ENCODE measurements at places on chromosomes 2 and 18.

DNA sequence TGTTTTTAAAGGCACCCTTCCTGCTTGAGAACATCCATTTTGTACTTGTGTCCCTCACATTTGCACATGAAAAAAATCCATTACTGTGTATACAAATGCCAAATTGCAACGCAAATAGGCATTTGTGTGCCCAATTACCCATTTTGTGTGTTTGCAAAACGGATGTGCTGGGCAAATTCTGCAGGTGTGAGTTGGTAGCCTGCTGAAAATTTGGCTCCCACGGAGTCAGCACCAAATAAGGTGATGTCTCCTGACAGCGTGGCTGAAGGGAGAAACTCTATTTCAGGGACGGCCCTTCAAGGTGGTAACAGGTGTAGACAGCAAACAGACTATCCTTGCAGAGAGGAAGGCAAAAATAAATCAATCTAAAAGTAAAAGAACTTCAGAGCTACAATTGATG lies 661.1 kb downstream of the BCL11A start:
- DNase-seq: no peak

DNA sequence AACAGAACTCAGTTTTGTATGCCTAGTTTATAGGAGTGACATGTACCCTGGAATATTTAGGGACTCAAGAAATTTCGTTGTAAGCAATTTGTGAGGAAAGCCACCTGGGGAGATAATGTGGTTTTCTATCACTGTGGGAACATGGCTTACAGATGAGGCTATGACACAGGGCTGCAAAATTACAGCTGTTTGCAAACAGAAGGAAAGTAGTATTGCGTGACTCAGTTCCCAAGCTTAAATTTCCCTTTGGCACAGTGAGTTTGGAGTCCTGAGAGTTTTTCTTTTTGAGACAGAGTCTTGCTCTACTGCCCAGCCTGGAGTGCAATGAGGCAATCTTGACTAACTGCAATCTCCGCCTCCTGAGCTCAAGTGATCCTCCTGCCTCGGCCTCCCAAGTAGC lies 149.8 kb downstream of the MYO5B start:
- DNase-seq: no peak

DNA sequence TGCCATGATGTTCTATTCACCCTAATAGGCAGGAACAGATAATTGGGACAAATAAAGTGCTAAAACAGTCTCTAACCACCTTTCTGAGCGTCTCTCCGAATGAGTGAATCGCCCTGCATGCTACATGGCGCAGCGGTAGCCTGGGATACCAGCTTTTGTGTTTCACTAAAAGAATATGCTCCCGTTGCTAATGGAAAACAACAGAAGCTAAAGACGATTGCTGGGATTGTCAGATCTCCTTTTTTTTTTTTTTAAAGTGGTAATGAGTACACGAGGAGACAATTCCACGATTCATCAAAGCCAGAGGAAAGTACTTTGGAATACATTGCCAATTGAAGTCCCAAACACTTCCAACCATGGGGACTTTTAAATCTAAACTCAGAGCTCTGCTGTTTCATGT lies 1815.3 kb upstream of the CELF4 start:
- DNase-seq: no peak

DNA sequence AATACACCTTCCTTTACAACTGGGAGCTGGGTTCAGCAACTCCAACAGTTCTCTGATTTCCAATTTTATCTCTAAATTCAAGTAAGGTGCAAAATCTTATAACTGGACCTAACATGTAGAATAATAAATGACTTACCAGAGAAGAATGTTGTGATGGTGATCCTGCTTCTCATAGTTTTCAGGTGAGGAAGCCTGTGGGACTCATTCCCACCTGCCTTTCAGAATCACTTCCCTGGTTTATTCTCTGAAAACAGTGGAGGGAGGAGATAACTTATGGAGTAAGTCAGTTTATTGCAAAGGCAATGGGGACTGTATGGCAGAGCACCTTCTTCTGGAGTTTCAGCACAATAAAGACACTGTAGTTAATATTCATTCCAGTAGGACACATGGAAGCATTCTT lies 1188.2 kb upstream of the FAM98A start:
- DNase-seq: no peak

GRCh38 chr2:129396980-129397599 lies 582.4 kb upstream of the RAB6C start:
- DNase-seq: no peak

- DNase-seq: no peak
These were observed 348.0 kb downstream of the DLGAP1 start for GRCh38 chr18:4107049-4107467.

DNA sequence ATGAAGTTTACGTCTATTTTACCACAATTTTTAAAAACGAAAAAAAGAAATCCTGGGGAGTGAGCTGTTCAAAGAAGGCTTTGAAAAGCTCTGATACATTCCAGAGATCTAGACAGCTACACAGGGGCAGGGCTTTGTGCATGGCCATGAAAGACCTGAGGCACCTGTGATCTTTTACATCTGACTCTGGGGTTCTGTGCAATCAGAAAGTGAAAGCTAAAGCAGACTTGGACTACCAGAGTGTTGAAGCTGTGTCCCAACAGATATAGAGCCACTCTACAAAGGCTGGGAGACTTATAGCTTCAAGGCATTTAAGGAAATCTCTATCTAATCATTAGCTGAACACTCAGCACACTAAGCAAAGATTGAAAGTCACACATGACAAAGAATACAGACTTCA lies 34.1 kb downstream of the PARD6G start:
- DNase-seq: no peak

GRCh38 chr2:195532628-195533271 lies 124.3 kb upstream of the SLC39A10 start:
- no peak for DNase-seq

GRCh38 chr2:241136661-241137260 lies 12.5 kb downstream of the PASK start:
- DNase-seq: no peak

DNA sequence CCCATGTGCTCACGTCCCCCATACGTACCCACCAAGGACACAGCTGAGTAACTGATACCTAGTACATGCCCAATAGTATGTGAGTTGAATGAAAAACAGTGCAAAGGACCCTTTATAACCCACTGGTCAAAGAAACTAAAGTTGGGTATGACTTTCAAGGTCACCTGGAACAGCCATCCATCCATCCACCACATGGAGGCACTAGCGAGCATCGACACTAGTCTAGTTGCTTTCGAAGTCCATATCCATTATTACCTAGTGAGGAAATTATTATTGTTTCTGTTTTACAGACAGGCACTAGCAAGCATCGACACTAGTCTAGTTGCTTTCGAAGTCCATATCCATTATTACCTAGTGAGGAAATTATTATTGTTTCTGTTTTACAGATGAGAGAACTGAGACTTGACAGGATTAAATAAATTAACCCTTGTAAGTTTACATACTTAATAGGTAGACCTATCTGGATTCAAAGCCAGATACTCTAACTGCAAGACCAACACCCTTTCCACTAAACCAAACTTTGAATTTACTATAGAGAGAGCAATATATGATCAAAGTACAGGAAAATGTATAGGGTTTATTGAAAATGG lies 233.7 kb downstream of the METTL4 start:
- no peak for DNase-seq

DNA sequence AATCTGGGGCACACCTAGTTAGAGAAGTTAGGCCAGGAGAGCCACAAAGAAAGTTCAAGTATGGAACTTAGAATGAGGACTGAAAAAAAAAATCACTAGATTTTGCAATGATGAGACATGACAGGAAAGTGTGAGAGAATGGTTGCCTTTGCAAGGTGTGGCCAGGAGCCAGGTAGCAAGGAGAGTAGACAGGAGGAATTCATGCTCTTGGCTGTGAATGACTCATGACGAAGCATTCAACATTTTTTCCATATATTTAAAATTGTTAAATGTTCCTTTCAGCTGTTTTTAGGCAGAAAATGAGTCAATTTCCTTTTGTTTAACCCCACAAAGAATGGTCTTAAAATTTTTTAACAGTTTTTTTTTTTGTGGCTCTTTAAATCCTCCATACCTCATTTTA lies 636.9 kb downstream of the PLCL1 start:
- DNase-seq: no peak

DNA sequence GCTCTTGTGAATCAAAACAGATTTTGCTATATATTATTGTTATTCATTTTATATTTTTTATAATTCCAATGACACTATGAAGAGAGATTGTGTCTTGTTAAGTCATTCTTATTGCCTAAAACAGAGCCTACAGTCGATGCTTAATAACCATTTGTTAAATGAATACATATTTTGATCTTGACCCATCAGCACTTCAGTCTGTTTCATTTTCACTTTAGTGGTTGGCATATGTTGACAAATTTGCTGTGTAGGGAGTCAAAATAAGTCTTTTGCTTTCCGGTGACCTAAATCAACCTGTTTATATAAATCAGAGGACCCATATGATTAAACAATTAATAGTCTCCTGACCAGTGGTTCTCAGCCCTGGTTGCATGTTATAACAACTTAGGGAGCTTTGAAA lies 97.1 kb downstream of the TXNL1 start:
- no peak for DNase-seq

- DNase-seq: no peak
These were observed 110.0 kb upstream of the STON1 start for GRCh38 chr2:48419884-48420511.

GRCh38 chr2:210128961-210129360 lies 42.2 kb downstream of the KANSL1L start:
- DNase-seq: no peak

All from stimulated activated CD8-positive, alpha-beta memory T cell treated with anti-CD3 and anti-CD28 coated beads, Interleukin-12 subunit alpha, Interleukin-12 subunit beta, amount 100 ng/mL, for 4 hours (primary cell).